ENCODE measurements at places on chromosomes 12 and 14.

GRCh38 chr12:39846304-39846703 lies 226.7 kb upstream of the ABCD2 start:
- no peak for DNase-seq

DNA sequence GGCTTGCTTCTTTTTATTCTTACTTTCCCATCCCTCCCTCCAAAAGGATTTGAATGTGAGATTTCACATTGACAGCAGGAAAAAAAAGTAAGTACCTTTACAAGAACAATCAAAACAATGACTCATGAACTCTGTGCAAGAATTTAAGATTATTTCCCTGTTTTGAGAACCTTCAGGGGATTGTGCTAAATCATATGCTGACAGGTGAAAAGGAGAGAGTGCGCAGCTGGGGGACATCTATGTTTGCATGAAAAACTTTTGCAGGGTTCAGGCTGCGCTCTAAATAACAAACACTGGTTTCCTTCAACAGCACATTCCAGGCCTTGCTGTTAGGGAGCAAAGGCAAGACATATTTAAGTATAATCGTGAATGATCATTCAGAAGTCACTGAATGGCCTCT lies 27.3 kb downstream of the RERG start:
- DNase-seq = no peak

DNA sequence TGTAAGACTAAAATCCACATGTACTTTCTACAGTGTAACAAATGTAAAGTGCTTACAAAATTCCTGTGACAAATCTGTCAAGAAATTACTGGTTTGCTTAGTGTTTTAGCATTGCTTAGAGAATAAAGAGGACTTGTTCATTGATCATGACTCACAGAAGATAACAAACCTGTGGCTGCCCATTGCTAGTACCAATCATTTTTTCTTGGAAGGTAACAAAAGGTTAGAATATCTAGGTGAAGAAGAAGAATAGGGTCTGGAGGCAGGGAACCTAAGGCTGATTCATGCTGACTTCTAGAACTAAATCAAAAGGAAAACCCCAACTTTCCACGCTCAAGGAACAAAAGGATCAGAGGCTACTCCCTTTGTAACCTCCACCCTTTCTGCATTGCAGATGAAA lies 232.7 kb upstream of the ABCD2 start:
- no peak for DNase-seq

GRCh38 chr12:55930771-55931316 lies at the start of gene DGKA:
TSS of gene DGKA (plus strand) at chr12:55931162. CDS start at chr12:55936504, 5,342 bp downstream.
- peak; percentile 82 for DNase-seq

DNA sequence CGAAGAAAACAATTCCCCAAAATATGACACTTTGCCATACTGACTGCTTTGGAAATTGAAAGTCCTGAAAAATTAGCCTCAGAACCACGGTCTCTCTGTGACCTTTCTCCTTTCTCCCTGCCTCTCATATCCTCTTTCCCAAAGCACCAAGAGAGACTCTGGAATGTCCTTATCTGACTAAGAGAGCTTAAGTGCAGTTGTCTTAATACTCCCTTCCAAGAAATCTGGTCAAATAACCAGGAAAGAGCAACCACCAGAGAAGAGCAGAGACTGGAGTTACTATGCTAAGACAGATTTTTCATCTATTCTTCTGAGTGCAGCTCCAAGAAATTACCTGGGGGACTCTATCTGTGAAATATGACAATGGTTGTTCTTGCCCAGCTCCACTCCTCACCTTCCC lies 10.5 kb upstream of the BTG1 start:
- no peak for DNase-seq

GRCh38 chr14:35333264-35333730 lies 41.1 kb downstream of the PSMA6 start:
- no peak for DNase-seq
